ENCODE measurements at places on chromosomes 4 and X.

- DNase-seq = no peak
Observed at GRCh38 chrX:152601848-152602616, 35.7 kb upstream of the GABRQ start.

DNA sequence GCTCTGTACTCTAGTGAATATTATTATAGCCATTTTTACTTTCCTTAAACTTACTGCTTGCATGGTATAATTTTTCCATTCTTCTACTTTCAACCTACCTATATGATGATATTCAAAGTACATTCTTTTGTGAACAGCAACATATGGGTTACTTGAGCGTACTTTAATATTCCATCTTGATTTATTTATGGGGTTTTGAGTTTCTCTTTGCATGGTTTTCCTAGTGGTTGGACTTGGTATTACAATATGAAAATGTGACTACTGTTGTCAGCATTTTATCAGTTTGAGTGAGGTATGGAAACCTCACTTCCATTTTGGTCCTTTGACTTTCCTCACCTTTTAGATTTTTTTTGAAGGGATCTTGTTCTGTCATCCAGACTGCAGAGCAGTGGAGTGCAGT lies 35.9 kb downstream of the ADGRG4 start:
- no peak for DNase-seq

DNA sequence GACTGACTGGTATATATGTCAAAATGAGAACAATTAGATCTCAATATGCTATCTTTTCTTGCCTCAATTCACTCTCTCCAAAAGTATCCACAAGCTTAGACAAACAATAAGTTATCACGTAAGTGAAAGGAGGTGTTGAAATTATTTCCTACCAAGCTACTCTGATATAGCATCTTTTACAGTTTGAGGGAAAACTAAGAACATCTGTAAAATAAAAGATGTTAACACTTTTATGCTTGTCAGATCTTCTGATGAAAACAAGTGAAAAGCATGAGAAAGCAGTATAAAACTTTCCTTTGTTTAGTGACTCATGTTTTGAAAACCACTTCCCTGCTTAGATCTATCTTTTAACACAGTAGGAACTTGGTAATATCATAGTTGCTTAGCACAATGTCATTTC lies 8.4 kb upstream of the MAB21L2 start:
- DNase-seq = no peak

DNA sequence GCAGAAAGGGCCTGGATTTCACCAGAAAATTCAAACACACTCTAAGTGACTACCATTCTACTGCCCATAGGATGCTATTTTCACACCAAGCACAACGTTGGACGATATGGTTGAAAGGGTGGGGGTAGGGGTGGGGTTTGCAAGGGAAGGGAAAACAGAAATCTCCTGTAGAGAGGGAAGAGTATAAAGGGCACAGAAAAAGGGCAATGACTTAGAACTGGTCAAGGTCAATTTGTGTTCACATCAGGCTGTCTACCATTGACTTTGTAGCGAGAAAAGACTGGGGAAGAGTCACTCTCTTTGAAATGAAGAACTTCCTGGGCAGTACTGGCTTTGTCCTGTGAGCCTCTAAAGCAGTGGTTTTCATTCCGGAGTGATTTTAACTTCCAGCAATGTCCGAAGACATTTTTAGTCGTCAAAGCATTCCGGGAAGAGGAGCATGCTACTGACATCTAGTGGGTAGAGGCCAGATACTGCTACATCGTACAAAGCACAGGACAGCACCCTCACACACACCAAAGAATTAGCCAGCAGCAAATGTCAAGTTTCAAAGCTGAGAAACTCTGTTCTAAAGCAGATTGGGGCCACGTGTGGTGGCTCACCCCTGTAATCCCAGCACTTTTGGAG lies 48.4 kb upstream of the SLC7A3 start:
- no peak for DNase-seq

DNA sequence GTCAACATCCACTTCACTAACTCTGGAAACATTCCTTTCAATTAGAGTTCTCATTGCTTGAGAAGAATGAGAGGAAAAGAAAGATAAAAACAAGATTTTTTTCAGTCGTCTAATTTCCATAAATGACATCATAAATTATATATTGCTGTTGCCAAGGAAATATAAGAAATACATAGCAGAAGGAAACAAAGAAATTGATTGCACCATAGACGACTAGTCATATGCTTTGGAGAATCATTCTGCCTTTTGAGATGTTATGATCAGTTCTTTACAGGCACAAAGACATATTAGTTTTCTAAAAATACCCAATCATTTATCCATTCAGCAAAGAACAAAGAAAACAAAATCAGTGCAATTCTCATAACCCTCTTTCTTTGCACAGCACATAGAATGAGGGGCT lies 672 bp upstream of the C1QTNF7 start:
- no peak for DNase-seq

DNA sequence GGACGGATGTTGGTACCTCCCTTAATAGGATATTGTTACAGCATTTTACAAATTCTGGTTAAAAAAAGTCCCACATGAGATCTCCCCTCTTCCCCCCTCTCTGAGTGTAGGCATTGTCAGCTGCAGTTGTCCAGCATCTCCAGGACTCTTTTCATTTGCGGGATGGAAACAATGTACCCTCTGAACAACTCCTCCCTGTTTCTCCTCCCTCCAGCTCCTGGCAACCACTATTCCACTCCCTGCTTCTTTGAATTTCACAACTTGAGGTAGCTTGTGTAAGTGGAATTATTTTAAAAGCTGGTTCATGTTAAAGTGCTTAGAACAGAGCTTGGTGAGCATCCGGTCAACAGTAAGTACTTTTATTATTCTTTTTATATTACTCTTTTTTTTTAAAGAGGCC lies 69.8 kb downstream of the TBL1X start:
- DNase-seq = no peak

DNA sequence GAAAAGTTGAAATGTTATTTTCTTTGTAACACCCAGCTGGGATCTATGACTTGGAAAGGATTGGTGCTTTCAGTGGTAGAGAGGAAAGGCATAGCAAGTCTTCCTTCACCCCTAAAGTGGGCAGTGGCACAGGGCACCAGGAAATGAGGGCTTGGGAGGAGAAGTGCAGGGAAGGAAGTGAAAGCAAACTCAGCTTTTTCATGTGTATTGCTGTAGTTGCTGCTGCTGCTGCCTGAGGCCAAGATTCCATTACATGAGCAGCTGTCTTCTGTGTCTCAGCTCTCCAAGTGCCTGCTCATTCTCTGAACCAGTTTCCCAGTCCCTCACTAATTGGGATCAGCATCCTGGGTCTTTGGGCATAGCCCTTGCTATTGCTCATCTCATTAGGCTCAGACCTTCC lies 2.6 kb downstream of the HCCS start:
- DNase-seq = no peak

DNA sequence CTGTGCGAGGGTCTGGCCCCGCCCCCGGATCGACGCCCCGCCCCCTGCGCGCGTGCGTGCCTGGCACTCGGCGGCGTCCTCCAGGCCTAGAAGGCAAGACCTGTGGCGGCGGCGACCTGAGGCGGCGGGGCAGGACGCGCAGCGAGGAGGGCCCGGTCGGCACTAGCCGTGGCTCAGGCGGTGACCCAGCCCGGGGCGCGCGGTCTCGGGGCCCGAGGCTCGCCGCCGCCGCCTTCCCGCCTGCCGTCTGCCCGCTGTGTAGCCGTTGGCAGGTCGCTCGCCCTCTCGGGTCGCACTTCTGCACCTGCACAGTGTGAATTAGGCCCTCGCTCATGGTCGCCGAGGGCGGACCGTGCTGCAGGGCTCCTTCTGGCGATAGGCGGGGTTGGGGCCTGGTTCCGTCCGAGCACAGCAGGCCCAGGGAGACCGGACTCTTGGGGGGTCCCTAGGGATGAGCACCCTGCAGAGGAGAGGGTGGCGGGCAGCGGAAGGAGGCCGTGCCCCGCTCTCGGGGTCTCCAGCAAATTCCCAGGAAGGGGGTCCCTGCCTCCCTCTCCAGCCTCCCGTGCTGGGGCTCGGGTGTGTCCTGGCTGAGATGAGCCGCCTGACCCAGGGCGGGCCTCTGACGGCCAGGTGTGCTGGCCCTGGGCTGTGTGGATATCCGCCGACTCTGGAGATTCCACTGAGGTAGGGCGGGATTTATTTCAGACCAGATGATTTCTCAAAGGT lies 557 bp upstream of the FAM53A start:
- DNase-seq = peak; percentile 92

GRCh38 chrX:85111347-85111746 lies 107.7 kb downstream of the APOOL start:
- DNase-seq = no peak

- DNase-seq = no peak
Observed at GRCh38 chr4:129583868-129584267, 487.9 kb downstream of the C4orf33 start.

DNA sequence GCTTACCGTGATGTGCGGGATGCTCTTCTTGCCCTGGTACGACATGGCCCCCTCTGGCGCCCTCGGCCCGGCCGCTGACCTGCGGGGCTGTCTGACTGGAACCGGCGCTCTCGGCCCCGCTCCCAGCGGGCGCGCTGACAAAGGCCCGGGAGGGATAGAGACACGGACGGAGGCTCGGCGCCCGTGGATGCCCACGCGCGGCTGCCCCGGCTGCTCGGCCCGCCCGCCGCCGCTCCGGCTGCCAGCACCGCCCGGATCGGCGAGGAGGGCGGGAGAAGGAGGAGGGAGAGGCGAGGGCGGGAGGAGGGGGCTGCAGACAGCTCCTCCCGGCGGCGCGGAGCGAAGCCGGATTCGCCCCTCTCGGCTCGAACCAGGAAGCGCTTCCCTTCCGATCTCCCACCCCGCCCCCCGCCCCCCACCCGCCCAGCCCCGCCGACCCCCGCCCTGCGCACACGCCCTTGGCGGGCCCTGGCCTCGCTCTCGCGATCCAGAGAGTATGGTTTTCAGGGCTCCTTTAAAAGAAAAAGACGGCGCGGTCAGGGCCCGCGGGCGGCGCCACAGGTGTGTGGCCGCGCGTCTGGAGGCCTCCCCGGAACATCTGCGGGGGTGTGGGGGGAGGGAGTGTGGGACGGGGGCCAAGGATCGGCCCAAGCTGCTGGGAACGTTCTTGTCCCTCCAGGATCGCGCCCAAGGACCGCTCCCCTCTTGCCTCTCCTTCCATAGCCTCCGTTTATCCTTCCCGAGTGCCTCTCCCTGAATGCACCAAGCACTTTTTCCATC lies 4.5 kb downstream of the CRMP1 start:
- DNase-seq = no peak

- DNase-seq = no peak
Observed at GRCh38 chrX:48043056-48043455, 28.4 kb downstream of the ZNF630 start.

GRCh38 chrX:15269618-15270521 lies at the start of gene ASB9:
Gene ASB9 (minus strand): TSS chrX:15270083. CDS start chrX:15269874, 209 bp downstream.
- DNase-seq = no peak

GRCh38 chr4:100778431-100778830 lies 260.6 kb upstream of the EMCN start:
- DNase-seq = no peak

DNA sequence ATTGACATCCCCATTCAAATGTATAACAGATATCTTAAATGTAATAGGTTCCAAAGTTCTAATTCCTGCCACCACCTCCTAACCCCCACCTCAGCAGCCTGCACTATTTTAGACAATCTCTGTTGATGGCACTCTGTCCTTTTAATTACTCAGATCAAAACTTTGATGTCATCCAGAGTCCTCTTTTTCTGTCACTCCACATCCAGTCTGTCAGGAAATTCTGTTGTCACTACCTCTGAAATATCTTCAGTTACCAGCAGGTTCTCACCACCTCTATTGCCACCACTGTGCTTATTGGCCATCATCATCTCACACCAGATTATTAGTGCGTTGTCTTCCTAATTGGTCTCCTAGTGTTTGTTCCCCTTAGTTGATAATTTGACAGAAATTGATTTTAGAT lies 76.2 kb downstream of the PTPN13 start:
- no peak for DNase-seq

DNA sequence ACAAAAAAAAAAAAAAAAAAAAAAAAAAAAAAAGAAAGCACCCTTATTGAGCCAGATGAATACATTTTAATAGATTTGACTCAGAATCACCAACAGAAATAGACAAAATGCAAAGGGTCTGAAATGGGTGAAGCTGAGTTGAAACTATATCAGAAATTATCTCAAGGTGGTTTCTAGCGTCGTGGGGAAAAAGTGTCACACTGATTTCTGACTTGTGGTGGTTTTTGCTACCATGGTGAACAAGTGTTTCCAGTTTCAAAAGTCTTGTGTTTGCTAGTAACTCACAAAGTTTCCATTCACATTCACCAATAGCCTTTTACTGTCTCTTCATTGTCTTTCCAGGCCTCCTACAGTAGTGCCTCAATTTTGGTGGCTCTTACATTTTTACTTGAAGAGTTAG lies 135.5 kb downstream of the ARHGAP24 start:
- no peak for DNase-seq

GRCh38 chr4:37188100-37188499 lies 56.4 kb upstream of the NWD2 start:
- DNase-seq = no peak
